Transverse colon (tissue), 4 donors: ENCODE measurements at places on chromosomes 1 and 21.
A peak's percentile ranks its signal among the peaks of the same experiment; 100 is the strongest.

- DNase-seq = peak; percentile 72
Observed at GRCh38 chr21:39083377-39084008, 99.8 kb downstream of the PSMG1 start.

GRCh38 chr1:187624812-187625545 lies 796.2 kb downstream of the PLA2G4A start:
- DNase-seq = no peak

DNA sequence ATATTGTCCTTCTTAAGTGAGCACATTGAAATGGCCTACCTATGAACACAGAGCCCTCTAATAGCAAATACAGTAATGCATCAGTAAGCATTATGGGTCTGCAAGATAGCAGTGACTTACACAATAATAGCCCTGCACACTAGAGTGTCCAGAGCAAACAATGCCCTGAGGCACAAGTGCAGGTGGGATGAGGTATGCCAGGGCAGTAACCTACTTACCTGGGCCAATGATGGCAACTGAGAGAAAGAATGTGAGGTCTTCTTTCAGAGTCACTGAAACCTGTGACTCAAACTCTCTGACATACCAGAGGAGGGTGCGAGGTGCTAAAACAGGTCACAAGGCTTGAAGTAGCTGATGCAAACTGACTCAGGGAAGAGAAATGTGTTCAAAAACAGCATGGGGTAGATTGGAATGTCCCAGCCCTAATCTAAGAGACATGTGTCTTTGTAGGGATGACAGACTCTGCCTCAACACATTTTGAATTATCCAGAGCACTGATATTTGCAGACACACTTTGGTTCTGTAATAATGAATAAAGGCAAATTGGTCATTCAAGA lies 168.5 kb upstream of the RUNX1 start:
- no peak for DNase-seq

- DNase-seq = no peak
Observed at GRCh38 chr1:41975850-41976569, 57.3 kb upstream of the HIVEP3 start.

GRCh38 chr21:45336870-45337269 lies 49.2 kb upstream of the POFUT2 start:
- DNase-seq = no peak

DNA sequence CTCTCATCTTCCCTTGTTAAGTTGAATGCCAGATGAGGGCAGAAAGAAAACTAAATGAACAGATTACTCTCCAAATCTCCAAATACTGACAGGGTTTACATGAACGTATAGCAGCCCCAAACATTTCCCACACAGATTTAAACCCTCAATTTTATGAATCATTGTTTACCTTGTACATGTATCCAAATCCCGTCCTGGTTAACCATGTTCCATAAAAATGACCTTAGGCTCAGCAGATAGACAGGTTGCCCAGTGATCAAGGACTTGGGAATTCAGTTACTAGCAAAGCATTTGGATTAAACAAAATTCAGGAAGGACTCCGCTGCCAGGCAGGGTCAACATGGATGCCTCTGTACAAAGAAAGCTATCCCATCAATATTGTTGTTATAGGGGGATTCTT lies 213.5 kb downstream of the GPATCH2 start:
- DNase-seq = no peak

GRCh38 chr1:165034136-165034809 lies 322.2 kb downstream of the LMX1A start:
- no peak for DNase-seq

DNA sequence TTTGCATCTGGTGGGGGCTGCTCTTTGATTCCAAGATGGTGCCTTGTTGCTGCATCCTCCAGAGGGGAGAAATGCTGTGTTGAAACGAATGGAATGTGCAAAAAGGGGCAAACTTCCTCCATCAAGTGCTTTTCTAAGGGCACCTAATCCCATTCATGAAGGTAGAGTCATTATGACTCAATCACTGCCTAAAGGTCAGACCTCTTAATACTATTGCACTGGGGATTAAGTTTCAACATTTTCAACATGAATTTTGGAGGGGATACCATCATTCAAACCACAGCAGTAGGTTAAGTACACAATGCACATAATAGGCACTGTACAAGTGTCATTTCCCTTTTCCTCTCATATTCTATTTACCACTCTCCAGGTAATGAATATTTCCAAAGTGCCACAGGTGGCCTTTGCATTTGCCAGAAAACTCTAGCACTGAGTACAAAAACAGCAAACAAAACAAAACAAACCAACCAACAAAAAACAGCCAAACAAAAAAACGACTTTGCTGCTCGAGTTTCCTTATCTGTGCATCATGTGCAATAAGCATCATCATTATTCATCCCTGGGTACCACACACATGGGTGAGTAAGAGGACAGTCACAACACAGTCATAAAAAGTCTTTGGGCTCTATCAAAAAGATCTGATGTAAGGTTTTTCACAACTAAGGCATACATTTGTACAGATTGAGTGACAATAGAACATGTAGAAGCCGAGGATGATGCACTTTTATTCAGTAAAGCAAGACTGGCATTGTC lies 42.5 kb downstream of the IFI44 start:
- DNase-seq = no peak

- DNase-seq = peak; percentile 57
Observed at GRCh38 chr1:43786960-43787359, 79.6 kb downstream of the ST3GAL3 start.

DNA sequence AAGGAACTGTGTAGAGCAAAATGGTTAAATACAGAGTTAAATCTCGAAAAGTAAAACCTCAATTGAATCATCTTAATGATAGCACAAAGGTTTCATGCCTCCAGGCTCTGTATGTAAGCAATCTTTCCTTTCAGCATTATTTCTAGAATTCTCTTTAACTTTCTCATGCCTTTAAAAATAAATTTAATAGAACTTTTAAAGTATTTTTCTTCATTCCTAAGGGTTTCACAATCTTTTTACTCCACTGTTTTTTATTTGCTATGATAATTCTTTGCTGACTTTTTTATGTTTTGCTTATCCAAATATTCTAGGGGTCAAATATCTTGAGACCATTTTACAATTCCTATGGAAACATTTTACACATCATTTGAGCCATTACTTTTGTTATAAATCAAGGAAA lies 288.0 kb downstream of the BACH1 start:
- no peak for DNase-seq

- DNase-seq = no peak
Observed at GRCh38 chr1:29473161-29473855, 237.0 kb downstream of the PTPRU start.

DNA sequence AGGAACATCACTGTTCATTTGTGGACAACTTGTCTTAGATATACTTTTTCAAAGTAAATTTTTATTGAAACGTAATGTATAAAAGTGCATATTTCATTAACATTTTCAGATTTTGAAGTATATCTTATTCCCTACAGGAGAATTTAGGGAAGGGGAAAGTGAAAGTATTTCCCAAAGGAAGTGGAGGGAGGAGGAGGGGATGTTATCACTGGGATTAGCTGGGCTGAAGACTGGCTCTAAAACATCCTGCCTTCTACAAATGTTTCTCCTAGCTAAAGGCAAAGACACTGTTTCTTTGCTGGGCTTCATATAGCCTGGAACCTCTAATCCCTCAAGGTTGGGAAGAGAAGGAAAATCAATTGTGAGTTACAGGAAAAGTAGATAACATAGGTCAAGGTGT lies 7.1 kb upstream of the ZNF697 start:
- DNase-seq = no peak

GRCh38 chr21:42746240-42746592 lies 92.8 kb downstream of the PDE9A start:
- DNase-seq = no peak

DNA sequence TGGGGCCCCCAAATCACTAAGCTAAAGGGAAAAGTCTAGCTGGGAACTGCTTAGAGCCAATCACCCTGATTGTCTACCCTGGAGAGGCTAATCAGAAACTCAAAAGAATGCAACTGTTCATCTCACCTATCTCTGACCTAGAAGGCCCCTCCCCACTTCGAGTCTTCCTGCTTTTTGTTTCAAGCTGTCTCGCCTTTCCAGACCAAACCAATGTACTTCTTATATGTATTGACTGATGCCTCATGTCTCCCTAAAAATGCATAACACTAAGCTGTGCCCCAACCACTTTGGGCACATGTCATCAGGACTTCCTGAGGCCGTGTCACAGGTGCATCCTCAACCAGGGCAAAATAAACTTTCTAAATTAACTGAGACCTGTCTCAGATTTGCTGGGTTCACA lies 209.5 kb downstream of the APP start:
- DNase-seq = no peak

DNA sequence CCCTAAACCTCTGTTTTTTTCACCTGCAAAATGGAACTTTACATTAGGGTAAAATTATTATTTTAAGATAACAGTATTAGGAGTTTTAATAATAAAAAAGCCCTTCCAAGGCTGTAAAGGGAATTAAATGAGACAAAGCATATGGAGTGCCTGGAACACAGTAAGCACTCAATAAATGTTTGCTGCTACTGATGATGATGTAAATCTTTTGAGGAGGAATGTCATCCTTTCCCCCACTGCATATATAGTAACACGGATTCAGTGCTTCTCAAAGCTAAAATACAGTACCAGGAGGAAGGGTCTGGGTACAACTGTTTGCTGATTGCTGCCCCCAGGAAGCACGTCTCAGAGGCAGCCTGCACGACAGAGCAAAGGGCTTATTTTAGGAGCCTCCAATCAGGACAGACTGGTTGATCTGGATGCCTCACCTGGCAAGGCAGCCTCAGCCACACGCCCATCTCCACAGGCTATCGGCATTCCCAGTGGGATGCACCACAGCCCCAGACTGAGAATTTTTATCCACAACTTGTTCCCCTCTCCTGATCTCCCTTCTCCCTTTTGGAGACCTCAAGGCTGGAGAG lies 64.4 kb downstream of the GADD45A start:
- DNase-seq = peak; percentile 55

- DNase-seq = no peak
Observed at GRCh38 chr1:187408212-187409004, 579.7 kb downstream of the PLA2G4A start.

- no peak for DNase-seq
Observed at GRCh38 chr1:150152182-150152536, 2.4 kb downstream of the PLEKHO1 start.

- no peak for DNase-seq
Observed at GRCh38 chr1:30417701-30418046, 305.7 kb downstream of the MATN1 start.

DNA sequence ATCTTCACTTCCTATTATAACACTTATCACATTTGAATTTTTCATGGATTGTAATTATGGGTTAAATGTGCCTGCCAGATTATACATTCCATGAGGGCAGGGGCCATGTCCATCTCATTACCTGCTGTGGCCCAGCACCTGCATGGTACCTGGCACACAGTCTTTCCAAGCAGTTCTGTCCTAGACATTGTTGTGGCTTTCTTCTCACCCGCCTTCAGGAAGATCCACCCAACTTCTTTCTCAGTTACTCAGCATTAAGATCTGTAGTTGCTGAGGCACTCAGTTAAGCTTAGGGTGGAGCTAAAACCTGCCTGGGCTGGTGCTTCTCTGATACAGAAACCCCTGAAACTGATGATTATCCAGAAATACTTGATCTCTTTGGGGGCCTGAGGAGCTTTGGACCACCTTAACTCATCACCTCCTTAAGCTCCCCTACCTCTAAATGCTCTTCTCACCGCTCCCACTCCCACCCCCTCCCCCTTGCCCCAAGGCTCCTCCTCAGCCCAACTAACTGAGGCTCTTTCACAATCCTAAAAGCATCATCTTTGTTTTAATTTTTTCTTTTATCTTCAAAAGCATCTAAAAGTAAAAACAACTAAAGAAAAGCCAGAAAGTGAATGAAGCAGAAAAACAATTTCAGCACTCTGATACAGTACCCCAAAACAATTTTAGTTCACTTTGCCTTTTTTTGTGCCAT lies 190.6 kb downstream of the FGGY start:
- DNase-seq = no peak

- no peak for DNase-seq
Observed at GRCh38 chr1:232968391-232968790, 18.0 kb downstream of the NTPCR start.

DNA sequence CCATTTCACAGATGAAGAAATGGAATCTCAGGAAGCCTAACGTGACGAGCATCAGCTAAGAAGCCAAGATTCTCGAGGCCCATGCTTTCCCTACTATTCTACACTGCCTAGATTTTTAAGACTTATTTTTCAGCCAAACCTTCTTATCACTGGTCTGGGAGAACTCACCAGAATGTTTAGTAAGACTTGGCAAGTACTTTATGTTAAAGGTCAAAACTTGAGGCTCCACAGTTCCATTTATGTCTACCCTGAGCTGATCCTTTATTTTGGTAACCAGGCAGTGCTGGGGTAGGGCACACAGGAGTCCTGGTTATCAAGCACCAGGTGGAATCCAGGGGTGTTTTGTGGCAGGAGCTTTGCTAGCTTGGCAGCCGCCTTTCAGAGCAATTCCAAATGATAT lies 16.8 kb downstream of the PLXNA2 start:
- DNase-seq = no peak

- DNase-seq = no peak
Observed at GRCh38 chr21:37876561-37876960, 39.7 kb downstream of the KCNJ6 start.

GRCh38 chr1:16076865-16077238 lies 3.4 kb upstream of the FAM131C start:
- no peak for DNase-seq

GRCh38 chr1:110185181-110185580 lies 24.9 kb upstream of the KCNC4 start:
- no peak for DNase-seq

- peak; percentile 44 for DNase-seq
Observed at GRCh38 chr21:46448108-46448507, 10.6 kb upstream of the DIP2A start.

- peak; percentile 64 for DNase-seq
Observed at GRCh38 chr1:68111519-68112436, 61.4 kb upstream of the DIRAS3 start.

GRCh38 chr1:58660105-58660504 lies 39.8 kb downstream of the MYSM1 start:
- no peak for DNase-seq

- no peak for DNase-seq
Observed at GRCh38 chr1:243733670-243734307, 116.3 kb downstream of the AKT3 start.

DNA sequence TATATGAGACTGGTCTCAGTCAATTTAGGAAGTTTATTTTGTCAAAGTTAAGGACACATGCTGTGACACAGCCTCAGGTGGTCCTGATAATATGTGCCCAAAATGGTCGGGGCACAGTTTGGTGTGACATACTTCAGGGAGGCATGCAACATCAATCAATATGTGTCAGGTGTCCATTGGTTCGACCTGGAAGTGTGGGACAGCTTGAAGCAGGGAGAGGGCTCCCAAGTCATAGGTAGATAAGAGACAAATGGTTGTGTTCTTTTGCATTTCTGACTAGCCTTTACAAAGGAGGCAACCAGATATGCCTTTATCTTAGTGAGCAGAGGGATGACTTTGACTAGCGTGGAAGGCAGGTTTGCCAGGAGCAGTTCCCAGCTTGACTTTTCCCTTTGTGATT lies 4.5 kb upstream of the ERVH48-1 start:
- no peak for DNase-seq

- DNase-seq = no peak
Observed at GRCh38 chr1:244271691-244272308, 179.9 kb downstream of the ADSS2 start.
